Fibroblast of pulmonary artery (primary cell): ENCODE measurements at places on chromosomes 12 and 14.

GRCh38 chr12:6230321-6231110 is 30.3 kb downstream of the CD9 start:
- peak; percentile 52 for DNase-seq

DNA sequence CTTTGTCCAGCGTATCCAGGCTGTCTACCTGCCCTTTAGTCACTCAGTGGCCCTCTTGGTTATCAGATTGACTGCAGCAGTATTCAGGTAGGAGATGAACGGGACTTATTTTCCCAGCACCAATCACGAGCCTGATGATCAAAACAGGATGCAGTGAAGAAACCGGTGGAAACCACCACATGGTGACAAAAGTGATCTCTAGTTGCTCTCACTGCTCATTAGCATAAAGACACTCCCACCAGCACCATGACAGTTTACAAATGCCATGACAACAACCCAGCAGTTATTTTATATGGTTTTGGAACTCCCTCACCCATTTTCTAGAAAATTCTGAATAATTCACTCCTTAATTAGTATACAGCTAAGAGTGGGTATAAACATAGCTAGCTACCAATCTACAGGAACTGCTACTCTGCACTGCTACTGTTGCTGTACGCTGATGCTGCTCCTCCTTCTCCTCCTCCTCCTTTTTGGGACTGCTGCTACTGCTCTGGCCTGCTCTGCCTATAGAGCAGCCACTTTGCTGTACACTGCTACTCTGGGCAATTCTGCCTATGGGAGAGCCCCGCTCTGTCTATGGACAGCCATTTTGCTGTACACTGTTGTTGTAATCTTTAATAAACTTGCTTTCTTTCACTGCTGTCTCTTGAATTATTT is 142.5 kb upstream of the SSTR1 start:
- no peak for DNase-seq

GRCh38 chr12:62258941-62259630 is 1.1 kb upstream of the USP15 start:
- DNase-seq, result no peak

- no peak for DNase-seq
These were observed 135.7 kb downstream of the DICER1 start for GRCh38 chr14:95021588-95021987.

DNA sequence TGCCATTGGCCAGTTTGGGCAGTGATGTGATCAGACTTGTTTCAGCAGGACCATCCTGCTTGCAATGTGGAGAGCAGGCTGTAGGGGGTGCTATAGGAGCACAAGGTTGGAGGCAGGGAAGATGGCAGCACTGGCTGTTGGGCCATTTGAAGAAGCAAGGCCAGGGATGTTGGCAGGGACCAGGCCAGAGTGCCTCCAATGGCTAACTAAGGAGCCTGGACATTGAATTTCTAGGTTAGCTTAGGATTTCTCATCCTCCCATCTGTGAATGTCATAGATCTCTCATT is 23.5 kb downstream of the FGF23 start:
- DNase-seq, result peak; percentile 32

DNA sequence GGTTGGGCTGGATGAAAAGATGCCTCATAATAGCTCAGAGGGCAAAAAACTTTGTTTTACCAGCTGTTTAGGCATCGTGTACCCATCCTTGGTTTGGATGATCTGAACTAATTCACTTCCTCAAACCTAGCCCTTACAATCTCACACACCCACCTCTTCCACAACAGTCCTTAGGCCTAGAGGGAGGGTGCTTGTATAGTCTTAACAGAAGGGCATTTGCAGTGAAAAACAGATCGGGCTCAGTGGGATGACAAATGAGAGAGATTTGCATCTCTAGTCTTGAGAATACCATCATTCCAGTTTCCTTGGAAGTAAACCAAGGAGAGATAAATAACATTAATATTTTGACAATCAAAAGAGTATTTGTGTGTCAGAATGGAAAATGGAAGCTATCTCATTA is 11.0 kb downstream of the SLCO1A2 start:
- DNase-seq, result no peak

DNA sequence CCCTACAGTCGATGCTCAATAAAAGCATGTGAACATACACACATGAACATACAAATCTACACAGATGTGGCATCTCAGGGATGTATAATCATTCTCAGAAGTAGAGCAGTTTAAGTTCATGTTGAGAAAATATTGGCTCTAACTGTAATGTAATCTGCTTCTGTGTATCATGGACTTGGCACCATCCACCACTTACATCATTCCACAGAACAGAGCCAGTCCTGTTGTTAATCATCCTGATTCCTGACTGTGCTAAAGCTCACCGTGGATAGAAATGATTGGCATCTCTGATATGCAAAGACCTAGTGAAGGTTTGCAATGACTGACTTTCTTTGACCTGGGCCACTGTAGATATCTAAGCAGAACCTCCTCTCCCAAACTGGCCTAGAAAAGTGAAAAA is 1141.3 kb downstream of the BCL11B start:
- DNase-seq, result no peak

- DNase-seq, result no peak
These were observed 35.5 kb downstream of the CCDC60 start for GRCh38 chr12:119369907-119370546.

GRCh38 chr12:92030618-92031017 is 115.0 kb downstream of the BTG1 start:
- peak; percentile 78 for DNase-seq

- DNase-seq, result peak; percentile 46
These were observed 1.6 kb downstream of the DPF3 start for GRCh38 chr14:72892103-72892878.

GRCh38 chr14:58907803-58908202 is 270.0 kb downstream of the DACT1 start:
- no peak for DNase-seq

GRCh38 chr12:100632445-100632892 is 59.0 kb downstream of the GAS2L3 start:
- DNase-seq, result no peak

- no peak for DNase-seq
These were observed 21.1 kb downstream of the ATP6V0A2 start for GRCh38 chr12:123733229-123733628.
